ENCODE measurements at places on chromosomes 2 and 18.

DNA sequence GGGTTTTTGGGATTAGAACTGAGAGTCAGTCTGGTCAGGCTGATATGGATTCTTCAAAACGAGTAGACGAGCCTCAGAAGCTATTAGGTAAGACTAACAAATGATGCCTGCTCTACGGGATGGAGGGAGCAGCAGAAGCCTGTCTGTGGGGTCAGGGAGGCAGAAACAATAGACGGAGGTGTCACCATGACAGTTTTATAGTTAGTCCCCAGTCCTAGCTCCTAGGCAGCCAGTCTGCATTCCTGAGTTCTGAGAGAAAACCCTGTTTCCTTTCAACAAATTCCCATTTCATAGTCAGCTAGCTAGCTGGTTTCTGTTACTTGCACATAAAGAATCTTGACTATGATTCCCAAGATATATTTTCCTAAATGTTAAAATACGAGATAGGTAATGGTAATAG is 542.1 kb downstream of the PID1 start:
- DNase-seq: no peak

GRCh38 chr18:55390898-55391297 is 197.1 kb downstream of the TCF4 start:
- DNase-seq: no peak

GRCh38 chr18:2900684-2901422 is 54.0 kb downstream of the EMILIN2 start:
- no peak for DNase-seq

- DNase-seq: no peak
Measured at GRCh38 chr2:20141056-20141762, 83.7 kb downstream of the SDC1 start.

DNA sequence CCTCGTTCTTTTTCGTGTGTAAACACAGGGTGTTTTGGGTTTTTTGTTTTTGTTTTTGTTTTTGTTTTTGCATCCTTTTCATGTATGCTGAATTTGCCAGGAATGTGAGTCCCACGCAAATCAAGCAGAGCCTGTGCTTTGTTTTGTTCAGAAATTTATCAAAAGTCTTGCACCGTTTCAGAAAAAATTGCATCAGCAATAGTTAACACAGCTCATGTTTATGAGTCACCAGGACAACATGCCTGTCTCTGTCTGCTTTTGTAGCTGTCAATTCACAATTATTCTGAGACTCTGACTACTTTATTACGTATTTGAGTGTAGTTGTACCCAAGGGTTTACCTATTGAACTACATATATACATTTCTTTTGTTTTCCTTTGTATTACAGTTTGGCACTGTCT is 38.3 kb downstream of the MRPL44 start:
- no peak for DNase-seq

- DNase-seq: no peak
Measured at GRCh38 chr2:112879491-112880041, 31.4 kb upstream of the IL37 start.

DNA sequence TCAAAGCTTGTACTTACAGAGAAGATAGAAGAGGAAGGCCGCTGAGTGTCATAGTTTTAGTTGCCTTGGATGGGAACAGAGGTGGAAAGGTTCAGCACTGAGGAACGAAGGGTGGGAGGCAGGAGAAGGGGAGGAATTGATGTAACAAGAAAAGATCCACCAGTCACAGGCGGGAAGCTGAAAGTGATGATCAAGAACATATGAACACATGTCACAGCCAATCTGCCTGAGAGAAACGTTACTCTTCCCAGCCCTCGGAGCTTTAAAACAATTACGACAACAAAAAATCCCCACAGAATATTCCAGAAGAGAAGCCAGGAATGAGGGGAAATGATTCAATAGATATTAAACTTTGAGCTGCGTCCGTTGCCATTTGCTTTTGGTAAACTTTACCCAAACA is 87.1 kb downstream of the TSHZ1 start:
- DNase-seq: no peak

GRCh38 chr2:157825885-157826284 is 50.2 kb downstream of the ACVR1 start:
- DNase-seq: no peak

- no peak for DNase-seq
Measured at GRCh38 chr2:141496810-141497209, 634.0 kb downstream of the LRP1B start.

DNA sequence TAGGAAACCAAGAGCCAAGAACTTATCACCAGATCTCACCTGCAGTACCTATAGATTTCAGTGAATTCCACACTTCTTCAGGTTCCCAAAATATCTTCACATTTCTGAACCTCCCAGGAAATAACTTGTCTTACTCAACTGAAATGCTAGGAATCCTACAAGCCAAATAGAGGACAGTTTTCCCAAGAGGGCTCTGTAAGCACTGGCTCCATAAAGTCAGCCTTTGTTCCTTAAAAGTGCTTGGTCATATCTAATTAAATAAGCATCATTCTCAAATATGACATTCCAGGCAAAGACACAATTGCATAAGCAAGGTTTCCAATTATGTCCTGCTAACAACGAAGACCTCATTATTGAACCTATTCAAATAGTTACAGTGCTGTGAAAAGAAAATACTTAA is 154.6 kb upstream of the MGAT5 start:
- no peak for DNase-seq

DNA sequence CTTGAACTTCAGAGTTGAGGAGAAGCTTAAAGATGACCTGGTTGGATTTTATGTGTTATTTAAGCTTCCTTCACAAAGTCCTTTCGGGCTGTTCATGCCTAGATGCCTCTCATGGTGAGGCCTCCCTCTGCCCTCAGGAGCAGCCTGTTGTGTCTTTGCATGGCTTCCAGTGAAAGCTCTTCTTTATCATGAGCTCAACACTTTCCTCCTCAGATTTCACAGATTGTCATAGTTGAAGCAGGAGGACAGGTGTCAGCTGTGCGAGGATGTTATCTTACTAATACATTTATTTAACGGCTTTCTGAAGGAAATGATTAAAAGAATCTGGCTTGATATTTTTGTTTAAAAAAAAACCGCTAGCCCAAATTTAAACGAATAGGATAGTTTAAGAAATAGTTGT is 48.8 kb upstream of the ITSN2 start:
- DNase-seq: no peak

GRCh38 chr18:59359576-59359952 is 499 bp upstream of the LMAN1 start:
- DNase-seq: peak; percentile 48

DNA sequence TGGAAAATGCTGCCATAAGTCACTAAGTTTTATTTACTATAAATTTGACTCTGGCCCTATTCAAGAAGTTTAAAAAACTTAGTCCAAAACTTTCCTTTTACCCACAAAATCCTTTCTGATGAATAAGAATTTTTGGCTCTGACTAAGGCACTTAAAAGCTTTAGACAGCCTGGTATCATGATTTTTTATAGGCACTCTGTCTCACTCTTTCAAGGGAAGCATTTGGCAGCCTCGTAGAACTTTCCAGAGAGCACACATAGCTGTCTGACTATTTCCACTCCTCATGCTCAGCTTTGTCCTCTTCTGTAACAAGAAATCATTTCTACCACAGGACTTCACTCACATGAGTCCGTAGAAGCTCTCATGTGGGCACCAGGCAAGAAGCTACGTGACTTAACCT is 32.3 kb upstream of the XDH start:
- no peak for DNase-seq

GRCh38 chr2:211270257-211270656 is 713.9 kb downstream of the CPS1 start:
- DNase-seq: no peak

- no peak for DNase-seq
Measured at GRCh38 chr2:67502346-67503065, 105.4 kb downstream of the ETAA1 start.

- DNase-seq: no peak
Measured at GRCh38 chr18:23588836-23589560, 2.7 kb upstream of the NPC1 start.

GRCh38 chr2:132963161-132963560 is 293.2 kb upstream of the LYPD1 start:
- no peak for DNase-seq

GRCh38 chr2:190993292-190993643 is 20.7 kb downstream of the STAT1 start:
- DNase-seq: no peak

DNA sequence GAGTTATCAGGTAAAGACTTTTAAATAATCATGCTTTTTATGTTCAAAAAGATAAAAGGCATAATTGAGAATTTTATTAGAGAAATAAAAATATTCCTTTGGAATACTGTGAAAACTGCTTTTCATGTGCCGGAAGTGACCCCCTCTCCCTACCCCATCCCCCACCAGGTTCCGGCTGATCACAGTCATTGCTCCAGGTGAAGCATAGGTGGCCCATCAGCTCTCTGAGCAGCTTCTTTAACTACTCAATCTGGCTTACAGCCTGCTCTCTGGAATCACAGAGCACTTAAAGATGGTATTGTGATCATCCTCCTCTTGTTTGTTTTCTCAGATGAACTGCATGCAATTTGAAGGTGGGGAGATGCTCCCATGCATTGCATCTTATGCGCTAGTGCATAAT is 257.7 kb downstream of the EN1 start:
- no peak for DNase-seq

- no peak for DNase-seq
Measured at GRCh38 chr2:175815537-175815936, 186.5 kb downstream of the LNPK start.

- DNase-seq: no peak
Measured at GRCh38 chr18:53971331-53971730, 253.1 kb downstream of the MBD2 start.

- no peak for DNase-seq
Measured at GRCh38 chr2:38187541-38188011, 111.6 kb upstream of the CYP1B1 start.

DNA sequence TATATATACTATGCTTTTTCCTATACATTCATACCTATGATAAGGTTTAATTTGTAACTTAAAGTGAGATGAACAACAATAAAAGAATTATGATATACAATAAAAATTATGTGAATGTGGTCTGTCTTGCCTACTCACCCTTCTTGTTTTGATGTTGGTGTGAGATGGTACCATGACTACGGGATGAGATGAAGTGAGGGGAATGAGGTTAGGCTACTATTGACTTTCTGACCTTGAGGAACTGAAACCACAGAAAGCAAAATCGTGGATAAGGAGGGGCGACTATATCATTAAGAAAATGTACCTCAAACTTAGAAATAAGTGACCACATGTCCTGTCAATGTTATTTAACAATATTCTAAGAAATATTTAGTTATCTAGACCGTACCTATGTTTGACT is 103.9 kb upstream of the PPP1CB start:
- DNase-seq: no peak

- DNase-seq: no peak
Measured at GRCh38 chr2:128750328-128751165, 431.9 kb upstream of the HS6ST1 start.
